ENCODE measurements at places on chromosomes 1 and 21.

- DNase-seq = no peak
Observed at GRCh38 chr1:204174958-204175357, 8.8 kb upstream of the REN start.

- no peak for DNase-seq
Observed at GRCh38 chr21:32645261-32646182, 33.3 kb upstream of the CFAP298 start.

DNA sequence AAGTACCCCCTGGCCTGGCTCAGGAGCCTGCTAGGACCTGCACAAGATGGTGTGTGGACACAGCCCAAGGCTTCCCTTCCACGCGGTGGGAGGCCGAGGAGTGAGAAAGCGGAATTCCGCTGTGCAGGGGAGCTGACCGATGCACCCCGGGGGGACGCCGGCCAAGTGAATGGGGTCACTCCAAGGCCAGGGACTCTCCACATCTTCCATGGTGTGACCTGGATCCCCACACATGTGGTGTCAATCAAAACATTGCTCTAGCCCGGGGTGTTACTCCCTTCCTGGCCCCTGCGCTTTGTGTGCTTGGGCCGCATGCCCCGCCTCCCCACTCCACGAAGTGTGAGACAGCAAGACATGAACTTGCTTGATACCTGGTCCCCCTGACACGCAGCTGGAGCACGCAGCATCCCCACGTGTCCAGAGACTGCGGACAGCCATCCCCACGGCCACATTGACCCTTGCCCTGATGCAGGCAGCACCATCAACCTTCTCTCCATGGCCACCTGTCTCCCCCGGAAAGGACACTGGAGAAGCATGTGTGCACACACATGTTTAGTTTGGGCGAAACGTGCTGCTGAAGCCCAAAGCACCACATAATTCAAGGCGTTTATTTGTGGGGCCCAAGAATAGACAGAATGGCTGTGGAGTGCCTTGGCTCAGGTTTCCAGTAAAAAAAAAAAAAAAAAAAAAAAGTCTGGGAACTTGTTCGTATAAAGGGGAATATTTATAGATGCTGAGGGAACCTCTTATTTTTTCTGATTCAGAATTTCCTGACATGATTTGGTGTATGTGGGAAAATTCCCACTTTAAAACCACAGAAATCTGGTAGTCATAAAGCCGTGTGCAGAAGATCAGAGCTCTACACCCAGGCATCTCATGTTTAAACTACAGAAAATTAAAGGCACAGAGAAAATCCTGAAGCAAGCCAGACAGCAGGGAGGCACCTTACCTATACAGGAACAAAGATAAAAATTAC is 171.7 kb downstream of the HUNK start:
- no peak for DNase-seq

DNA sequence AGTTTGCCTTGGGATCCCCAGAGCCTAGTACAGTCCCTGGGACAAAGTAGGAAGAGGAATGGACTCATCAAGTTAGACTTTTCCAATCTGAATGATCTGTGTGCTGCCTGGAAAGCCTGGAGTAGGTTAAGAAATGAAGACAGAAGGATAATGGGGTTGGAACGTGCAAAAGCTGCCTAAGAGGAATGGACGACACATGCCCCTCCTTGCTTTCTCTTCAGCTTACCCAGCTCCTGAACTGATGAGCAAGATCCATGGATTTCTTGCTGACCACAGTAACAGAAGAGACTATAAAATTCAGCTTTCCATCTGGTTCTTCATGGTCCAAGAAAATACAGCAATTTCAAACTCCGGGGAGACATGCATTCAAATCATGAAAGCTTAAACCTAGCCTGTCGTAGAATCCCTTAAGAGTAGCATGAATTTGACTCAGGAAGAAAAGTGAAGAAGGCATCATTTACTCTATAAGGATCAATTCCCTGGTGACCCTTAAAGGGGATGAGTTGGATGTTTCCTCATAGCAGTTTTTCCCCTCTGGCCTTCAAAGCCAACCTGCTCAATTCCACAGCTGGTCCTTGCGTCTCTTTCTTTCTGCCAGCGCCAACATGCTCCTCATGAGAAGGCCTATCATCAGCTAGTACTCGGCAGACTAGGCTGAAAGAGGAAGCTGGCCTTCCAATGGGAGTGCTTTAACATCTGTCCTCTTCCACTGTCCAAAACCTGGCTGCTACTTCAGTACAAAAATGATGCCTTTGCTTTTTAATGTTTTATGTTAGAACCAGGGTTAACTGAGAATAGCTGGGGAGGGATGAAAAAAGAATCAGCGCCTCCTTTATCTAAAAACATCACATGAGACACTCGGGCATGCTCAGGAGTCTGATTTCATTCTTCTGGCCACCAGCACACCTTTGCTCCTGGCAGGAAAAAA is 5.7 kb upstream of the PEF1 start:
- no peak for DNase-seq

DNA sequence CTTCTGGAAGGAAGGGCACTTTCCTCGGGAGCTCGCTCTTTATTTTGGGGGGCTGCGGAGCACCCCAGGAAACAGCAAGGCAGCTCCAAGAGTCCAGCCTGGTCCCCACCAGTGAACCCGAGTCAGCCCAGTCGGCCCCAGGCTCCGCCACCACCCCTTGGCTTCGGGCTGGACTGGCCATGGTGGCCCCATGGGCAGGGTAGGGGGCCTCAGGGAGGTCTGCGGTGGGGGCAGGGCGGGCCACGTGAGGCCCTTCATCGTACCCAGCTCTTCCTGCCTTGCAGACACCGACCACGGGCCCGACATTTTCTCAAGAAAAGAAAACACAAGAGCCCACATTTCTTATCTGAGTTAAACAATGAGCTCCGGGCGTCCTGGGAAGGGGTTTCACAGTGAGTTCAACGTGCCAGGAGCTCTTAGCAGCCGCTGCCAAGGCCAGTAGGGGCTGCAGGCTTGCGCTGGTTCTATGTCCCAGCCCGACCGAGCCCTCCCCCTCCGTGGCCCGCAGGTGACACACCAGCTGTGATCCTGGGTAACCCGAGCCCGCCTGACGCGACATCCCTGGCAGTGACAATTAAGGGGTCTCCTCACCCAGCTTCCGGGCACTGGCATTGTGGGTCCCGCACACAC is 66.2 kb downstream of the PRDM16 start:
- DNase-seq = no peak

All from HepG2 (cell line).